ENCODE measurements at places on chromosomes 5 and 9.
A peak's percentile ranks its signal among the peaks of the same experiment; 100 is the strongest.

GRCh38 chr5:130578354-130578753, 586.7 kb downstream of the HINT1 start:
- no peak for DNase-seq

DNA sequence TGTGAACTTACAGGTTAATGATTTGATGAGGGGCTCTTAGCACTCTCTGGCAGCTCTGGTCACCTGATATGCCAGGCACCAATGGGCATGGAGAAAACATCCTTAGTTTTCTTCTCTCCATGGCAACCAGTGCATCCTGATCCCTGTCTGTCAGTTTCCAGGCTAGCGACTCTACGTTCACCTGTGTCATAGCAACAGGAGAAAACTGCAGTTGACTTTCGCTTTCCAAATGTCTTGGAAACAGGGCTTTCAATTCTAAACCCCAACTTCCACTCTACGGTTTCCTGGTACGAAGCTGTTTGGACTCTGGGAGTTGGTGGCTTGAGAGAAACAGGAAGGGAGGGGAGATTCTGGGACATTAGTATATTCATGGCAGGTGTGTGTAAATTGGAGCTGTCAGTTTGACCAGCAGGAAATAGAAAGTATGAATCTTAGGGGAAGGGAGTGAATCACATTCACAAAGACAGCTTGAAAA, 74.4 kb downstream of the SLC28A3 start:
- DNase-seq = no peak

GRCh38 chr9:28134446-28134976, 561.2 kb upstream of the C9orf72 start:
- no peak for DNase-seq

DNA sequence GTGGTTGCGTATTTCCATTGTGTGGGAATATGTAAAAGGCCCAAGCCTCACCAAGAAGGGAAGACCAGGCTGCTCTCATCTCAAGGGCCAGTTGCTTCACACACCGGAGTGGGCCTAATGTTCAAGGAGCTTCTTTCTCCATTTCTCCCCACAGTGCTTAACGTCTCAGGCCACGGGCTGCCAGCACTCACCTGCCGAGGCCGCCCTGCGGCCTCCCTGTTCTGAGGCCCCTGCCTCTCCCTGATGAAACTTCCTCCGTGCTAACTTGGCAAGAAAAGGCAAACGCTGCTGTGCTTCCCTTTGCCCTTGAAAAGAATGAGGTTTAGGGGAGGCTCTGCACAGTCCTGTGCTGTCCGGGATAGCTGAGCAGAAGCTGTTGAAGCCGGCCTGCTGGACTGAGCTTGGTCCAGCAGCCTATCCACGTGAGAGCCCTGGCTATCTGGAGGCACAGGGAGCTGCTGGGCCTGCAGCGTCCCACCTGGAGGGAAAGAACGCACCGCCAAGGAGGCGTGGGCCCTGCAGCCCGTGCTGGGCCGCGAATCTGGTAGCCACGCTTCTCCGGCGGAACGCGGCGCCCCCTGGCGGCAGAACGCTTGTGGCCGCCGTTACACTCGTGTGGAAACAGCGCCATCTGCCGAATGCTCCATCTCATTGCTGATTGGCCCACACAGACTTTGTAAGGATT, 73.5 kb upstream of the PRSS3 start:
- DNase-seq = peak; percentile 87

All from memory B cell (primary cell).